ENCODE measurements at places on chromosomes 2 and 18.

GRCh38 chr2:169796441-169796840, 2.2 kb upstream of the SSB start:
- no peak for DNase-seq

DNA sequence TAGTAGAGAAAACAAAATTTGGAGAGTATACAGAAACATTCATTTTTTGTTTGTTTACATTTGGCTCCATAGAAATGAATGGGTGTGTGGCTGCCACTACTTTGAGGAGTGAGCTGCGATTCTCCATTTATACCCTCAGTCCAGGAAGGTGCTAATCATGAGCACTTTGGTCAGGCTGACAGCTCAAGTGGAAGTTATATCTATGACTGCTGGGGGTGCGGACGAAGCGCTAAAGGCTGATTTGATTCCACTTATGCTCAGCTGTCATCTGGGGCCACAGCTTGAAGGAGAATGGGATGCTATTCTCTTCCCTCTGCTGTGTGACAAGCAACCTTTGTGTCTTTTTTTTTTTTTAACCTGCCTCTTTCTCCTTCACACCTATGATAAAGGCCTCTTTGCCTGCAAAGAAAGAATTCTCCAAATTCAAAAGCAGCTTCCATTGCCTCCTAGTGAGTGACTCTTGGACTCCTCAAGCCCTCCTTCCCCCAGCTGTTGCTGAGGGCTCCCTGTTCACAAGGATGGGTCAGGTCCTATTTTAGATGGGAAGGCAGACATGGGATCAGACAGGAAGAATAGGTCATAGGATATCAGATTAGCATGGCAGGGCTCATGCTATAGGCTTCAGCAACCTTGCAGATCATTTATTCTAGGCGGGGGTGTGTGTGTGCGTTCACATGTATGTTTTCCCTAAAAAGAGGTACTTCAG, 201.6 kb downstream of the SETBP1 start:
- DNase-seq = no peak

DNA sequence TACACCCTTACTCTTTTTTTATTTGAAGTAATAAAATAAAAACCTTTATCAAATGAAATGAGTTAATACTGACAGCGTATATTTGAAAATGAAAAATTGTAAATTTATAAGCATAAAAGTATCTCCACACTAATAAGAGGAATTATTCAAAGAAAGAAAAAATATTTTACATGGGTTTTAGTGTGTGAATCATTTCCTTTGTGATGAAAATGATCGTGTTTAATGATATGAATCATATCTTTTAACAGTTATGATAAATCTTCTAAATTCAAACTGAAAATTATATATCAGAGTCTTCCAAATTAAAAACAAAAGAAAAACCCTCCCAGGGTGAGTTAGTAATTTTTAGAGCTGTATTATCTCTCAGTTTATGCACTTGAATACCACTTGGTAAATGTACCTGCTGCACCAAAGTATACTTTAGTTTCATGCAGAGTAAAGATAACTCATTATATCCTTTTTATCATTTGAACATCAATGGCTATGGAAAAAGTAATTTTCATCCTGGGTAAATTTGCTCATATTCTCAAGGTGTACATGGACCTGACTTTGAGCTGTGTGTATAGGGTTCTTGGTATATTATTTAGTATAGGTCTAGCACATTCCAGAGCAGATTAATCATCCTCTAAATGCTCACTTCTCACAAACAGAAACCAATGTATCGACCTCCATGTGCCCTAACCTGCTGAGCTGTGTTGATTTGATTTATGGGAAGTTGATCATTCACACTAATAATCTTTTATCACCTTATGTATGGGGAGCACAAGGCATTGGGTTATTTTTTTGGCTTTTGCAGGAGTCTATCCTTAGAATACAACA, 98.7 kb upstream of the VWC2L start:
- no peak for DNase-seq

GRCh38 chr2:241803387-241804325, 5.3 kb upstream of the NEU4 start:
- DNase-seq = peak; percentile 34

DNA sequence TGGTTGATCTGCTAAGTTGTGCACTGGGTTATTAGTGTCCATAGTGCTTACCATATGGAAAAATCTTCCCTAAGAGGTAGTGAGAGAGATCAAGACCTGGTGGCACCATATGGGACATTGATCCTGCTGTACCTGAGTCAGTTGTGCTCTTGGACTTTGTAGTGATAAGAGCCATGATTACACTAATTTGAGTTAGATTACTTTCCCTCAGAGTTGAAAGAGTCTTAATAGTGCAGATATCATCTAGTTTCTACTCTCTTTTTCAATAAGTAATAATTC, 114.2 kb downstream of the KCNE4 start:
- no peak for DNase-seq

GRCh38 chr18:39489431-39489830, 1923.8 kb upstream of the CELF4 start:
- no peak for DNase-seq

- DNase-seq = no peak
Measured at GRCh38 chr2:182006595-182007341, 21.1 kb downstream of the PPP1R1C start.

DNA sequence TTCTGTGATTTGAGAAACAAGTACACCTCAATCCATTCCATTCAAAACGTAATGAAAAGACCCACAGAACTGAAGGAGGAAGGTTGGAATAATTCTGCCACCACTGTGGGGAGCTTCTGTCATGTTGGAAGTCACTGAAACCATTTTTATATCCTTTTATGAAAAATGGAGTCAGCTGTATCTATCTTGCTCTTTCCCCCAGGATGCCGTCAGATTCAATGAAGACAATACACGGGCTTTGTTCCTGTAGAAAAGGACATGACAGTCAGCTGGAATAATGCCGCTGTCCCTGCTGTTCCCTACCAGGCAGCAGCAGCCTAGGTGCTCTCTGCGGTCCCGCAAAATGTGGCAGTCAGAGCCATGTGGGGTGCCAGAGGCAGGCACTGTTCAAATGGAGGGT, 52.5 kb upstream of the APCDD1 start:
- no peak for DNase-seq

DNA sequence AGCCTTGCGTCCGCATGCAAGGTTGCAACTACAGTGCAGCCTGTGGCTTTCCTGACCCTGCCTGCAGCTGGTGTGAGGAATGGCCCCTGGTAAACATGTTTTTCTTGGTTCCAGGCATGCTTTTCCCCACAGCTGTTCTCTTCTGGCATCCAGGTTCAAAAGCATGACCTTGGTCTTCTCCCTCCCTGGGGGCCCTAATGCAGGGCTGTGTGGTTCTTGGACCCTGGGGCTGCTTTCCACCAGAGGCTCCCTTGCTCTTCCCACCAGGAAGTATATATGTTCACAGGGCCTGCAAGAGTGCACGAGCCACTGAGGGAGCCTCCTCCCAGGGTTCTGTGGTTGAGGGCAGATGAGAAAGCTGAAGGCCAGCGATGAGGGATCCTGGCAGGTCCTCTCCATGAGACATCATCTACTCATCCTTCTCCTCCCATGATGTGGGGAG, 125.9 kb downstream of the BCL2L11 start:
- no peak for DNase-seq

DNA sequence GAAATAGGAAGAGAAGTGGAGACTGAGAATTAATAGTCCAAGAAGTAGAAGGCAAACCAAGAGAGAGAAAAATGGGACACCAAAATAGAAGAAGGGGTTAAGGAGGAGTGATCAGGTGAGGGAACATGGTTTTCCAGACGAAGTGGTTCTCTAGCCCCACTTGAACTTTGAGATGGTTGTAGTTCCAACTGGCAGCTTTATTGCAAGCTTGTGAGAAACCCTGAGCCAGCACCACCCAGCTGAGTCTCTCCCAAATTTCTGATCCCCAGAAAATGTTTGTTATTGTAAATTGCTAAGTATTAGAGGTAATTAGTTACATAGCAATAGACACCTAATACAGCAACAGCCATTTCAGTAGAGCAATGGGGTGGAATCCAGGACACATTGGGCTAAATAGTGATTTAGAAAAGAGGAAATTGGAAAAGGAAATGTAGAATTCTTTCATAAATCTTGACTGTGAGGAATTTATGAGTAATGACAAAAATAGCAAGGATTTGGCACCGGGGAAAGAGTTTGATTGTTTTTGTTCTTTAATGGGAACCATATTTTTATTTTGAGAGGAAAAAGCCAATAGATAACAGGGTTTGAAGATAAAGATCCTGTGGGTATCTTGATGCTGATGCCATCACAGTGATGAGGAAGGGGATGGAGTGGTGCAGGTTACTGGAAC, 62.1 kb upstream of the XDH start:
- no peak for DNase-seq

DNA sequence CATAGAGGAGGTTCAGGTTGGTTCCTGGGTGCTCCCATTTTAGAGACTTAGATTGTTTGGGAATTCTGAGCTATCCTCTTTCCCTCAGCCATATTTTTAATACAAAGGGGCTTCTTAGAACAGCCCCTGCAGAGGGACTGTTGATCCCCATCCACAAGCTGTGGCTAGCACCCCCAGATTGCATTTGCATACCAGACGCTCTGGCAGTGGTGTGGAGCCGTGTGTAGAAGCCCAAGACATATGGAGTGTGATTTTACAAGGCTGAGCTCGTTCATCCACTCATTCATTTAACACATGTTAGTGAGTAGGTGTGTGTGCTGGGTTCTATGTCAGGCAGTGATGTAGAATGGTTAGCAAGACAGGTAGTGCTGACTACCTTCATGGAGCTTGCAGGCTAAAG, 166.7 kb upstream of the BOD1L2 start:
- no peak for DNase-seq

- no peak for DNase-seq
Measured at GRCh38 chr2:25585189-25585588, 88.2 kb downstream of the DTNB start.

- no peak for DNase-seq
Measured at GRCh38 chr2:241519669-241520068, 11.3 kb upstream of the STK25 start.

DNA sequence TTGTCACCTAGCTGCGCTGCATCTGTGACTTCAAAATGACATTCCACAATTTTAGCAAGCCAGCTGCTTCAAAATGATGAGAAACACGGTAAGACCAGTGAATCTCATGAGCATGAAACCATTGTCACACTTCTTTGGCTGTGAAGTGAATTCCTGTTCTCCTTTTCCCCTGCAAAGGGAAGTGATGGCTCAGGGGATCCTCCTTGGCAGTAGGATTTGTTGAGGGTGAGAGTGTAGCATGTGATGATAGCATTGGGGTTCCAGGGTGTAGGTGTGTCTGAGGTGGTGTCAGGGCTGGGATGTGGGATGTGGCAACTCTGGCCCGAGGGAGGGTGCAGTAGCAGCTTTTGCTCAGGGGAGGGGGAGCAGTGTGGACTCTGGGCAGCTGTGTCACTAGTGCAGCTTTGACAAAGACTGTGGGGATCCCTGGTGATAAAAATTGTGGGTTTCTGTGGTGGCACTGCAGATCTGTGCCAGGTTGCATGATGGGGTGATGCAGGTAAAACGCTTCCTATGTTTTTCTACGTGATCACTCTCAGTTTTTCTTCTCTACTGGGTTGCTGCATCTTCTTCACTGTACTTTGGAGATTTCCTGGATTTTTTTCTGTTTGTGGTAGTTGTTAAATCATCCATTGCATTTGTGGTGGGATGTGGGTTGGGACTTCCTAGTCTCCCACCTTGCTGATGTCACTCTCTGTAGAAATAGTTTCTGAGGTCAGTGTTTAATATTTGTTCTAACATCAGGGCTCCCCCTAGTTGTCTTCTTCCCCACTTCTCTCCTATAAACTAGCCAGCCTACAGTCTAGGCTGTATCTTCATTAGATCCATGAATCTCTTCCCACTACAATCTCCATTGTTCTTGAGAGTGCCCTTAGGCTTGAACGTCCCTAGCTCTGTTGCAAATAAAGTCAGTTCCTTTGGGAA, 107.0 kb downstream of the ACTR3 start:
- DNase-seq = no peak

DNA sequence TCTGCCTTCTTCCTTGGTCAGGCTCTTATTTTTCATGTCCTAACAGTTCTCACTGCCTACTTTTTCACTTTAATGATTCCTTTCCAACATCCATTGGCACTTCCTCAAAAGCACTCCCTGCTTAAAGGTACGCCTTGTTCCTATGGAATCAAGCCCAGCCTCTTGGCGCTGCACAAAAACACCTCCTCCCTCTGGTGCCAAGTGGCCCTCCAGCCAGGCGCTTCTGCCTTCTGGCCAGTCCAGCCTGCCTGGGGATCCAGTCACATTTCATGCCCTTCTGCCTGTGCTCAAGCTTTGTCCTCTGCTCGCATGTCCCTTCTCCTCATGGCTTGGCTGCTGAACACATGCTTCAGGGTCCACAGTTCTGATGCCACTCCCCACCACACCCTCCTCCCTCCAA, 6.3 kb downstream of the TPRKB start:
- DNase-seq = no peak

DNA sequence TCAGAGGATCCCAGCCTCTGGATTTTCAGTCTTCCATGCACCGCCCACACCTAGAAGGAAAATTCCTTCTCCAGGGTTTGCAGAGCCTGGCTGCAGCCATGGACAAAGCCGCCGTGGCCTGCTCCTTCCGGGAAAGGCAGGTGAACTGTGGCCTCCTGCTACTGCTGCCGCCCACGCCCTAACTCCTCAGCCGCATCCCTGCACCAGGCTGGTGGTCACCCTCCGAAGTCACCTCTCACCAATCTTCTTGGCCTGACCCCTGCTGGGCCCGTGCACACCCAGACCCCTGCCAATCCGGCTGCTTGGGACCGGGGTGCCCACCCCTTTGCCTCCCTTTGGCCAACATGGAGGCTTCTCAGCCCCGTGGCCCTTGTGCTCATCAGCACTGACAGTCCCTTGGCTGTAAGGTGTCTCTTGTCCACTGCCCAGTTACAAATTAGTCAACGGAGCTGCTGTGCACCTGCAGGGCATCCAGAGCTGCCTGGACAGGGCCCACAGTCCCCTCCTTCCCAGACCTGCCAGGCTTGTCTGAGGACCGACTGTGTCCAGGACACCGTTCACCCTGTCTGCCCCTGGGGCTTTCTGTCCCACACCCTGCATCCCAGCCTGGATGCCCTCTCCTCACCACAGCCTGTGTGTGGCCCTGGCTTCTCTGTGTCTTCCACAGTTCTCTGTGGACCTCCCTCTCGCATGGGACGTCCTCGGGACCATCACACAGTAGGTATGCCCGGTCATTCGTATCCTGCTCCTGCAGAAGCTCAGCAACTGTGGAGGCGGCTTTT, 130.1 kb upstream of the TPO start:
- DNase-seq = no peak

DNA sequence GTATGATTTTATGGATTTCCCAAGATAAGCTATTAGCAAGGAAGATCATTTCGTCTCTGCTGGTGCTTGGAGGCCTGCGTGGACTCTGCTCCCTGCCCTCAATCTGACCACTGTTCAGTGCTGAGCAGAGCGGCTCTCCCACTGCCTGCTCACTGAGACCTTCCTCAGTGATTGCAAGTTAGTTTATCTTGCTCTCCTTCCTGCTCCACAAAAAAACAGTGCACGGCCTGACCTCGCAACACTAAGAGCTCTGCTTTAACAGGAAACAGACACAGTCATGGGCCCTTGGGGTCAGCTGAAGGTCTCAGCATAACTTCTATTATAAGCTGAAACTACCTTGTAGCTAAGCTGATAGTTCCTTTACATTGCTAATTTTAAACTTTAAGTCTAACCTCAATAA, 53.1 kb downstream of the PRELID3A start:
- no peak for DNase-seq

Measured in stimulated activated CD4-positive, alpha-beta T cell treated with anti-CD3 and anti-CD28 coated beads, Interleukin-1b, Interleukin-23, amount 100 ng/mL, for 4 hours (primary cell).